ENCODE measurements at places on chromosomes 2 and 18.

GRCh38 chr18:57062844-57063243 is 84.0 kb upstream of the BOD1L2 start:
- DNase-seq: no peak

DNA sequence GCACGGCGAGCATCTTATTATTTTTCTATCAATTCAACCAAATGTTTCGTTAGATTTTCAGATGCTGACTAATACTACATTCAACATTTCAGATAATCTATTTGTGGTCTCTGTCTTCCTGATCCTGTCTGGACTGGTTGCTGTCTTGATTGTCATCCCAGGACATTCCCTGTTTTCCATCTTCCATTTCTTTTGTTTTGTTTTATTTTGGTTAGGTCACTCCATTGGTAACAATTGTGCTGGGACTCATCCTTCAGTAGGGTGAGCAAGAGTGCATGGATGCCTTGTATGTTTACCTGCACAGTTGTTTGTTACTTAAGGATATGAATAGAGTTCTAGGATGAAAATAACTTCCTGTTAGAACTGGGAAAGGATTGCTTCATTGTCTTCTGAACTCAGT is 55.9 kb upstream of the ACYP2 start:
- DNase-seq: no peak

DNA sequence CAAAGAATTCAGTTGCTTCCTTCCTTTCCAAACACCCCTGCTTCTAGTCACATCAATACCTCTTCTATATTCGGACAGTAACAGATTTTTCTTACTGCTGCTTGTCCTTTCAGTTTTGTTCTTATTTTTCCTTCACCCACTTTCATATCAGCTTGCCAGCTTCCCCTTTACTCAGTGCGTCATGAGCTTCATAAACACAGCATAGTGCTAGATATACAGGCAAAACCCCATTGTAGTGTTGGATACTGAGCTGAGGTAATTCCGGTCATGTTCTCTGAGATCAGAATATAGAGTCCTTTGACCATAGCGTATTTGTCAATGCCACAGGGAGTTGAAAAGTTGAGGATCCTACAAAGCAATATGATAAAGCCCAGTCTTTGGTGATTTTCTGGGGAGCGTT is 2.4 kb downstream of the FARP2 start:
- DNase-seq: no peak

DNA sequence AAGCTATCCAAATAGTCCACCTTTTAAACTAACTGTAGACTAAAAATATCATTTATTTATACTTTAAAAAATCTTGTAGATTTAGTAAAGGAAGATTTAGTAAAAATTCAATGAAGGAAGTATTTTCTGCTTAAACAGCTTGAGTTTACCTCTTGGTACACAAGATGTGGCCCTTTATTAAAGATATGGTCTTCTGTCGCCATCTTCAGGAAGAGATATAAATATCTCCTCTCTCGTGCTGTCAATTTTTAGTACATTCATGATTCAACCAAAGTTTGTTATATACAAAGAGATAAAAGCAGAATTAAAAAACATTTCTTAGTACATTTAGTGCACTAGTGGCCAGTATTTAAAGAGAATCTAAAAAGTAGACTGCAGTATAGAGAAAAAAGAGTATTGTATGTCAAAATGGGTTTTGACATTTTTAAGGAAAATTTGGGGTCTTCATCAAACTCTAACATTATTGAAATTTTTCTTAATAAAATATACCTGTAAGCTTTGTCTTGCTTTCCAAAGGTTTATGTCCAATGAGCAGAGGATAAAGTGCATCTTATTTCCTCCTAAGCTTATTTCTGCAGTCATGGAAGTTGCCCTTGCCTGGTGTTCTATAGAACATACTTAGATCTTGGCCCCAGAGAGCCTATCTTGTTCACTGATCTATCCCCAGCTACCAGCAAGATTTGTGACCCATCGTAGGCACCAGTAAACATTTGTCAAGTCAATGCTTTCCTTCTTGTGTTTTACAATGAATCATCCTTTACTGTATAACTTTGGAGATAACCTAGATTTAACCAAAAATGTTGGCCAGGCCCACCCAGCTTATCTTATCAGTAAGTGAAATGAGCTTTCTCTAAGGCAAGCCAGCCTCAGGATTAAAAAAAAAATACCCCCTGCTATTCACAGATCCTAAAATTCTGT is 18.5 kb upstream of the EML6 start:
- no peak for DNase-seq

DNA sequence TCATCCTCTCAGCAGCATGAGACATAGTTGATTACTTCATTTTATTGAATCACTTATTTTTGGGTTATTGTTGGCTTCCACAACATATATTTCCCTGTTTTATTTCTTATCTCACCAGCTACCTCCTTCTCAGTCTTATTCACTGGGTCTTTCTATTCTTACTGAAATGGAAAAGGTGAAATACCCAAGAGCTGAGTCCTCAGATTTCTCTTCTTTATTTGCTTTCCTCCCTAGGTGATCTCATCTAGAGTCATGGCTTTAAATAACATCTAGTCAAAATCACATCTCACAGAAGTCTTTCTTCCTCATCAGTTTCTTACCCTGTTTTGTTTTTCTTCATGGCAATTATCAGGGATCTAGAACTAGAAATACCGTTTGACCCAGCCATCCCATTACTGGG is 105.0 kb upstream of the RBBP8 start:
- DNase-seq: no peak

DNA sequence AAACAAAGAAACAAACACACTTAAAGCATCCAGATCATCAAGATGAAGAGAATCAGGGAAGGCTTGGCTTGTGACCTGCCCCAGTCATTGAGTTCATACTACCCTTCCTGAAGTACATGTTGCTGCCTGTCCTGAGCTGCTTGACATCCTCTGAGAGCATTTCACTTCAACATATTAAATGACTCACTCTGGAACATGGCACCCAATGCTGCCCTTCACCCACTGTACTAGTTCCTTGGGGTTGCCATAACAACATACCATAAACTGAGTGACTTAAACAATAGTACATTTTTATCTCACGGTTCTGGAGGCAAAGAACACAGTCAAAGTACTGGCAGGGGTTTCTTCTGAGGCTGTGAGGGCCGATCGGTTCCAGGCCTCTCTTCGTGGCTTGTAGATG is 371.3 kb downstream of the RNF144A start:
- no peak for DNase-seq

- DNase-seq: no peak
Observed at GRCh38 chr2:185689906-185690539, 48.6 kb upstream of the FSIP2 start.

DNA sequence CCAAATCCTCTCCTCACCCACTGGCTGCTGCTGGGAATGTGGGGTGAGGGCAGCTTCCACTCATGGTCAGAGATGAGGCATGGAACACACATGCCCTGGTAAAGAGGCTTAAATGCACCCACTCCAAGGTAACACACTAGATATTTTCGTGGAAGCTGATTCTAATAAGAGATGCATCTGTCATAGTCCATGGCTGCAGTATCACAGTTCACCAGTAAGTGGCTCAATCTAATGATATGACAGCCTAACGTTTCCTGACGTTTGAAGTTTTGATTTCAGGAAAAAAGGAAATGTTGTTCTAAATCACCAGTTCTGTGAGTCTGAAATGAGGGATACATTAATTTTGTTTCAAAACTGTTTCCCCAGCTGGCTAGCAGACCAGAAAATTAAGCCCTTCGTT is 38.2 kb downstream of the LCT start:
- DNase-seq: no peak

DNA sequence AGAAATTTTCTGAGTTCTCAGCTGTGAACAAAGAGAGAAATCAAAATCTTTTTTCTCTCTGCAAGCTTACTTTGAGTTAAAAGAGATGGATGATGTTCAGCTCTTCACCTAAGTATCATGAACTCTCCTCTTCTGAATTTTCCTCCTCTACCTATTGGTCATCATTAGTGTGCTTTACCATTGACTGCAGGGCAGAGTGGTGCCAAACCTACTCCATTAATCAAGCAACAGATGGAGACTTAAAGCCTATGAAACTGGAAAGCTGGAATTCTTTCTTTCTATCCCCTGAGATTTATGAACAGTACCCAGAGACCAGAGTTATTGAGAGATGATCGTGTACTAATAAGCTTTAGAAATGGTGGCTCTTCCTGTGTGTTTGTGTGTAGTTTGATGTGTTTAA is 31.3 kb upstream of the LINC00305 start:
- no peak for DNase-seq

DNA sequence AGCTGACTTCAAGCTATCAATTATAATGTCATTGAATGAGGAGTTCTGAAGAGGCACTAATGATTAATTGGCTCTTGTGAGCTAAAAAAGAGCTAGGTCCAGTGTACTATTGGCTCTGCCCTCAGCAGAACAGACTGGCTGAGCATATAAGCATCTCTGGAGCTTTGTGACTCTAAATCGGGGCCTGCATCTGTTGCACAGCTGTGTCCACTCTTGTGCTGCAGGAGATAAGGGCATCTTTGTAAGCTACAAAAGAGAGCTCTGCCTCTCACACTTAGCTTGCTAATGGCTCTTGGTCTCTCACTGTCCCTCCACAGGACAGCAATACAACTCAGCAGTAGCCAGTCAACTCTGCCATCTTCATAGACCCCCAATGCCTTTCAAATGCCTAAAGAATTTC is 61.5 kb upstream of the L3MBTL4 start:
- DNase-seq: no peak

- DNase-seq: no peak
Observed at GRCh38 chr2:19632403-19632991, 269.3 kb downstream of the TTC32 start.

GRCh38 chr2:144456680-144457079 is 63.2 kb downstream of the ZEB2 start:
- DNase-seq: no peak

- DNase-seq: no peak
Observed at GRCh38 chr18:49813069-49813318, 339 bp downstream of the ACAA2 start.

DNA sequence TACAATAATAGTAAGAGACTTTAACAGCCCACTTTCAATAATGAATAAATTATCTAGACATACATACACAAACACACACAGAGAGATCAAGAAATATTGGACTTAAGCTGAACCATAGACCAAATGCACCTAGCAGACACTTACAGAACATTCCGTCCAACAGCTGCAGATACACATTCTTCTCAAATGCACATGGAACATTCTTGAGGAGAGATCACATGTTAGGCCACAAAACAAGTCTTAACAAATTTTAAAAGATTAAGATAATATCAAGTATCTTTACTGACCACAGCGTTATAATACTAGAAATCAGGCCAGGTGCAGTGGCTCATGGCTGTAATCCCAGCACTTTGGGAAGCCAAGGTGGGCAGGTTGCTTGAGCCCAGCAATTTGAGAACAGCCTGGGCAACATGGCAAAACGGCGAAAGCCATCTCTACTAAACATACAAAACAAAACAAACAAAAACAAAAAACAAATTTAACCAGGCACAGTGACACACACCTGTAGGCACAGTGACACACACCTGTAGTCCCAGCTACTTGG is 7.4 kb downstream of the CERKL start:
- DNase-seq: no peak

GRCh38 chr2:27461118-27461517 is 18.9 kb downstream of the KRTCAP3 start:
- no peak for DNase-seq

DNA sequence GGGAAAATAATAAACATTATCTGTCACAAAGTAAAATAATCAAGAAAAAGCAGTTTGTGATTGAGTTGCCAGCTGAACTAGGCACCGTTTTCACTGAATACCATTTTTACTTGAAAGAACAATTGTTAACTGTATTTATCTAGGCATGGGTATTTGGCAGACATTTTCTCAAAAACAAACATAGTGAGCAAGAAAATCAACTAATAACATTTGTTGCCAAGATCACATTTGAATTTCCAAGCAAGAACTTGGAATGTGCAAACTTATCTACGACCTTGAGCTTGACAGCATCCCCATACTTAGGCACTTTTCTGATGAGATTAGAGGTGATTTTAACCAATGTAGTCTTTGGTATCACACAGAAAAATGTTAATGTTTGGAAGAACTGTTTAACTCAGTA is 16.7 kb downstream of the SS18 start:
- no peak for DNase-seq

- DNase-seq: no peak
Observed at GRCh38 chr2:228728961-228729360, 542.1 kb downstream of the PID1 start.

DNA sequence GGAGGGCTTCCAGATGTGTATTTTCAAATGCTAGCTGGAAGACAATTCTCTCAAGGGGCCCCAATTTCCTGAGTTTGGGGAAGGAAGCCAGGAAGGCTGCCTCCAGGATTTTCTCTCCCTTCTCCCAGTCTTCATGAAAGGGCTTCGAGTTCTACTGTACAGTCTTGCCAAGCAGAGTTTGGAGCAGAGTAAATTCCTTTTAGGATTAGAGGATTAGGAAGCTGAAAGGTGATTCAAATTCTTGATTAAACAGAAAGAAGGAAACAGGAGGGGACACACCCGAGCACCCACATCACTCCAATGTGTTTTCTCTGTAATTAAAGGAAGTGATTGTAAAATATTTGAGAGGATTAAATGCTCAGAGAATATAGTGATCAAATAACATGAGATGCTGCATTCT is 217.8 kb downstream of the SETBP1 start:
- DNase-seq: no peak

DNA sequence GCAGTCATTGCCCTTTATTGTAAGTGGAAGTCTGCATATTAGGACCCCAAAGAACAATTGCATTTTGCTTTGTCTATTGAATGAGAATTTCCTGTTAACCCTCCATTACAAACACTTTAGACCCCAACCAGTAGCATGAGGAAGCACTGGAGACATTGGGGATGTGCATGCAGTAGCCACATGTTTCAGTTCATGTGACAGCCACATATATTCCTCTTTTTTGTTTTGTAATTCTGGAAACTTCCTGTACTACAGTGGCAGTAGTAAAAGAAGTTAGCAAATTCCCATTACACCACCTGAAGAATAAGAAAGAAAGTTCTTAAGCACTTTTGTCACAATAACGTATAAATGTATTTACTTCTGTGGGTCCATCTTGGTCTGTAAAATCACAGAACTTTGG is 281.1 kb upstream of the SLC14A2 start:
- no peak for DNase-seq

- no peak for DNase-seq
Observed at GRCh38 chr2:37708146-37708545, 36.7 kb upstream of the CDC42EP3 start.

GRCh38 chr2:233250985-233251305 is 528 bp upstream of the ATG16L1 start:
- DNase-seq: no peak

All from cortex of kidney (tissue), 1 donor.